ENCODE measurements at places on chromosomes 4 and X.

GRCh38 chr4:151760002-151760401, 805 bp downstream of the GATB start:
- DNase-seq: no peak

GRCh38 chrX:94366616-94367015, 692.6 kb downstream of the FAM133A start:
- DNase-seq: no peak

DNA sequence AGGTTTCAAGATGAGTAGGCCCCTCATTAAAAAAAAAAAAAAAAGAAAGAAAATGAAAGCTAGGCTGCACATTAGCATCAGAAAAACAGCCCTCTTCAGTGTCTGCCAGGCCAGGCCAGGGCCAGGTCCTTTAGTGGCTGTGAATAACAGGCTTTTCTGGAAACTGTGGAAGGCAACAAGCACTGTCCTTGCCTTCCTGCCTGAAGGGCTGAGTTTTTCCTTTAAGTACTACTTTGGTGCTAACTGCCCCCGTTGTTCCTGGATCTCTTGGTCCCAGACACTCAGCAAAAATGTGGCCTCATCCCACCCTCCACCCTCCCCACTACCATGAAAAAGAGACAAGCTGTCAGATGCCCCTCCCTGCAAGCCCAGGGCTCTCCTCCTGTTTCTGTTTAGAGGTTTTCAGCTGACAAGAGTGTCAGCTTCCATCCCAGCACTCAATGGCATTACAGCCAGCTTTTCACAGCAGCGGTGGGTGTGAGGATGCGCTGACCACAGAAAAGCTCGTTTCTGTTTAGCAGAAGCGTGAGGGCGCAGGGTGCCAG, 174.2 kb downstream of the NHS start:
- DNase-seq: no peak

GRCh38 chr4:109913596-109914241, 1.0 kb downstream of the EGF start:
- no peak for DNase-seq

DNA sequence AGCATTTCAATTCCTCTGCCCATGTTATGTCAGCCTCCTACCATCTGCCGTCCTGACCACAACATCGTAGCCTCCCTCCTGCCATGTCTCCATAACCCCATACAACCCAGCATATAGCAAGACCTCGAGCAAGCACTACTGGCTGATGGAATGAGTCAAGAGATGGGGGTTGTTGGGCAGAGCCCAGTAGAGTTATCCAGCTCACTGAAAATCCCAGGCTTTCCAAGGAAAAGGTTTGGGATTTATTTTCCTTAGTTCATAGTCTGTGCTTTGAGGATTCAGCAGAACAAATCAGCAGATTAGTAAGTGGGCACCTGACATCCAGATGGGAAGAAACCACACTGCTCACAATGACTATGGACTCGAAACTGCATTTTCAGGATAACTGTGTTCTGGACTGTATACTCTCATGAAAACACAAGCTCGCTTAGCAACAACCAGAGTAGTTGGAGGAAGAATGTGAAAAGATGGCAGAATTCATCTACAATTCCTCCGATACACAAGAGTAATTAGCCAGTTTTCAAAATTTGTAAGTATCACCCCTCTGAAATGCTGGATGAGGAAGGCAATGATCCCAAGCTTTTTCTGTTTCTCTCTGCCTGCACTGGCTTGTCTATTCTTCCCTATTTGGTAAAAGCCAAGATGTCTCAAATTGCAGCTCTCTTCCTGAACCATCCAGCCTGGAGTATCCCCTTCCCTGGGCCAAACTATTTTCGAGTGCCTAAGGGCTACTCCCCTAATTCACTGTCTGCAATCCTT, 186.2 kb upstream of the TBL1X start:
- no peak for DNase-seq

DNA sequence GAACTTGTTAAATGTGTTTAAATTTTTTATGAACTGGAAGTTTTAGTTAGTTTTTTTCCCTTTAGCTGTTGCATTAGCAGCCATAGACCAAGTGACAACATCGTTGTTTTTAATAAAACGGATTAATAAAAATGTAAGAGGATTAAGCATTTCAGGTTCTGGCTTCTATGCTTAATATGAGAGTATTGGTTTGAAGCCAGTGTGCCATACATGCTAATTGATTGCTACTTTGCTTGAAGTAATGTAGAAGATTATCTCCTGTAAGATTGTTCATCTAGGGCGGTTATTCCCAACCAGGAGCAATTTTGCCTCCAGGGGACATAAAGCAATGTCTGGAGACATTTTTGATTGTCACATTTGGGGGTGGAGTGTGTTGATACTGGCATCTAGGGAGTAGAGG, 54.3 kb downstream of the TLL1 start:
- DNase-seq: no peak

GRCh38 chrX:81367291-81367690, 165.4 kb downstream of the SH3BGRL start:
- no peak for DNase-seq

DNA sequence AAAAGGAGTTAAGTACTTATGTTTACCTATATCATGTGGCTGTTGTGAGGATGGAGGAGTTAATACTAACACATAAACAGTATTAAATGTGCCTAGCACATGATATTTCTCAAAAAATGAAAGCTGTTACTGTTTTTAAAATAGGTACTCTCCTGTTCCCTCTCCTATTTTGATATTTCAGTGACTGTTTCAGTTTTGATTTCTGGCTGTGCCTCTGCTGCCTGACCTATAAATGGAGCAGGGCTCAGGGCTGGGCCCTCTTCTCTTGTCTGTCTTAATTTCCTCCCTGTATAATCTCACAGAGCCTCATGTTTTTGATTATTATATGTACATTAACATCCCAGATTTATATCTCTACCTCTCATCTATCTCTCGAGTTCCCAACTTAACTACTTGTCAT, 93.3 kb downstream of the UGT8 start:
- no peak for DNase-seq

DNA sequence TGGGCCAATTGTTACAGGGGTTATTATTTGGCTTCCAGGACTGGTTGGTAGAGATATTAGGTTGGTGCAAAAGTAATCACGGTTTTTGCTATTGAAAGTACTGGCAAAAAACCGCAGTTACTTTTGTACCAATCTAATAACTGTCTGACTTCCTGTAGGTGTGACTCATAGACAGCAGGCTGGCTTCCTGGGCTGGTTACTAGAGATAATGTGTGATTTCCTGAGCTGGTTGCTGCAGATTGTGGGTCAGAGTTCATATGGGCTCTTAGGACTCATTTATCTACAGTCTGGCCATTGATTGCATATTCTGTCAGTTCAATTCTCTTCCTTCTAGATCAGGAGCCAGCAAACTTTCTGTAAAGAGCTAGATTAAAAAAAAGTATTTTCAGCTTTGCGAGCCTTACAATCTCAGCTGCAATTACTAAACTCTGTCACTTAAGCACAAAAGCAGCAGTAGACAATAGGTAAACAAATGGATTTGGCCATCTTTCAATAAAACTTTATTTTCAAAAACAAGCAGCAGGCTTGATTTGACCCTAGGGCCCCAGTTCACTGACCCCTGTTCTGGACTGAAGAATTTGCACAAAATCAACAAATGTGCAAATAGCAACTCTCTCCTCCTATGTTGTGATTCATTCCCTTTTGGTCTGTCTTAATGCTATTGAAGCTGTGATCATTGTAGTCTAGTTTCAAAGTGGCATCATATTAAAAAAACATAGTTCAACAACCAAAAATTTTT, 50.8 kb upstream of the BOD1L1 start:
- no peak for DNase-seq

Measured in NCI-H2029 treated with DMSO at 0.1 percent for 48 hours (cell line).